ENCODE measurements at places on chromosomes 11 and 22.

DNA sequence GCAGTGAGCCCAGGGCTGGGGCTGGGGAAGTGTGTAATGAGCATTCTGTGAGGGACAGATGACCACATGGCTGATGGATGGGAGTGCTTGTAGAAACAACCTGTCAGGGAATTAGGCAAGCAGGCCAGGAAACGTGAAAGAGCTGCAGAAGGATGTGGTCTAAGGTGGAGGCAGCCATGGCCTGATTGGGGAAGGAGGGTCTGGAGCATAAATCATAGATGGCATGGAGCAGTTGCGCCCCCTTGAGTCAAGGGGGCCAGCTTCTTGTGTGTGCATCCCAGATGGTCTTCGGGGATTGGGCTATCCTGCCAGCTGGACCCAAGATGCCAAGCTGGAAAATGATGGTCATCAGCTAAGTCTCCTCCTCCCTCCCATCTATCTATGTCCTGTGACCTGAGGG, 119.4 kb upstream of the CLPB start:
- peak; percentile 41 for DNase-seq

DNA sequence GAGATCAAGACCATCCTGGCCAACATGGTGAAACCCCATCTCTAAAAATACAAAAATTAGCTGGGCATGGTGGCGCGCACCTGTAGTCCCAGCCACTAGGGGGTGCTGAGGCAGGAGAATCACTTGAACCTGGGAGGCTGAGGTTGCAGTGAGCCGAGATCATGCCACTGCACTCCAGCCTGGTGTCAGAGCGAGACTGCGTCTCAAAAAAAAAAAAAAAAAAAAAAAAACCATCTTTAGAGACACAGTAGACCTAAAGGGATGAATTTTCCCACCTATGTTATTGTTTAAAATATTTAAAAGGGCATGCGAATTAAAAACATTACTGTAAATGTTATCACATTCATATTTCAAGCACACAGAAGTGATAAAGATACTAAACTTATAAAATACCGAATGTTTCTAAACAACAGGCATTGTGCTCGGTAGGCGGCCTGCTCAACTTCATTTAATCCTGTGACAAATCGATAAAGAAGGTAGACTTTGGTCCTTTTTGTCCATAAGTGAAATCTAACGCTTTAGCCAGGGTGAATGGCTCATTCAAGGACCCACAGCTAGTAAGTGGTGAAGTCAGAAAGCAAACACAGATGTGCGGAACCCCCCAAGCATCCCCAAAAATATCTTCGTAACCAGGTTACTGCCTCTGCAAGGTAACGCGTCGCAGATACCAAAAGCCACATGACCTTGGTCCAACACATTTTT, 16.1 kb downstream of the NCAPD3 start:
- peak; percentile 70 for DNase-seq

DNA sequence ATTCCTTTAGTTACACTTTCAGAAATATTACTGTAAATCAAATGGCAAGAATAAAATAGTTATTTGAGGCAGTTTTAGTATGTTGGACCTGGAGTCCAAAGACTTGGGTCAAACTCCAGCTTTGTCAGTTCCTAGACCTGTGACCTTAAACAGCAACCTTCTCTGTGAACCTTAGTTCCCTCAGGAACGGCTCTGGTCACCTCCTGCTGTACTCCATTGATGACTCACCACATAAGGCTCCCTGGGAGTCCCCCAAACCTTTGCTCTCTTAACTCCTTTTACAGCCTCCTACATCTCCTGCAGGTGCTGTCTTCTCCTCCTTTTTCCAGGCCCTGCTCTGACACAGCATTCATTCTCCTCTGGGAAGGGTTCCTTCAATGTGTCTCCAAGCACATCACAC, 29.1 kb downstream of the LIMK2 start:
- DNase-seq, result no peak

- DNase-seq, result no peak
These were observed 207.0 kb downstream of the MN1 start for GRCh38 chr22:27594474-27595134.

DNA sequence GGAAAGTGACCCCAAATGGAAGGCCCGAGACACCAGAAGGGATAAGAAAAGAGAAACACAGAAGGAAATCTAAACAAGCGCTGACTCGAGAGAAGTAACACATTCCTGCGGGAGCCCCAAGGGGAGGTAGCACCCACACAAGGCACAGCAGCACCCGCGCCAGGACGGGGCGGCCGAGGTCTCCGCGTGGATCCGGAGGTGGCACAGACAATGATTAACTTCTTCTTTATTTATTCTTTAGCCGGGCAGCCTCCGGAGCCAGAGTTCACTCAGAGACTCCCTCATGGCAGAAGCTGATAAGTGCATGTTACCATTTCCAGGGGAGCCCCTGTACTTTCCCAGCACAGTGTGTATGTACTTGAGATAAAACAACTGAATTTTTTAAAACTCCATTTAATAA, 5.1 kb downstream of the TOLLIP start:
- no peak for DNase-seq

GRCh38 chr22:48241658-48242057, 1479.2 kb downstream of the TBC1D22A start:
- no peak for DNase-seq

DNA sequence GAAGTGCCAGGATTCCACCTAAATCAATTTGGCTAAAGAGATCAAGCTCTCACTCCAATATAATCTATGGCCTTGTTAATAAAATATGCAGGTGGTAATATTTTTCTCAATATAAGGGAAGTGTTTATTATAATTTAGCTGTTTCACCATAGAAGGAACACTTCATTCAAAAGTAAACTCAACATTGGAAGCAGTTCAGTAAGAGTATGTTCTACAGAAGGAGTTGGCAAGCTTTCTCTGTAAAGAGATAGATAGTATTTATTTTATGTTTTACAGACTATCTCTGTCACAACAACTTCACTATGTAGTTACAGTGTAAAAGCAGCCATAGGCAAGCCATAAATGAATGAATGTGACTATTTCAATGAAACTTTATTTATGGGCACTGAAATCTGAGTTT, 313.6 kb upstream of the ANO3 start:
- DNase-seq, result no peak

DNA sequence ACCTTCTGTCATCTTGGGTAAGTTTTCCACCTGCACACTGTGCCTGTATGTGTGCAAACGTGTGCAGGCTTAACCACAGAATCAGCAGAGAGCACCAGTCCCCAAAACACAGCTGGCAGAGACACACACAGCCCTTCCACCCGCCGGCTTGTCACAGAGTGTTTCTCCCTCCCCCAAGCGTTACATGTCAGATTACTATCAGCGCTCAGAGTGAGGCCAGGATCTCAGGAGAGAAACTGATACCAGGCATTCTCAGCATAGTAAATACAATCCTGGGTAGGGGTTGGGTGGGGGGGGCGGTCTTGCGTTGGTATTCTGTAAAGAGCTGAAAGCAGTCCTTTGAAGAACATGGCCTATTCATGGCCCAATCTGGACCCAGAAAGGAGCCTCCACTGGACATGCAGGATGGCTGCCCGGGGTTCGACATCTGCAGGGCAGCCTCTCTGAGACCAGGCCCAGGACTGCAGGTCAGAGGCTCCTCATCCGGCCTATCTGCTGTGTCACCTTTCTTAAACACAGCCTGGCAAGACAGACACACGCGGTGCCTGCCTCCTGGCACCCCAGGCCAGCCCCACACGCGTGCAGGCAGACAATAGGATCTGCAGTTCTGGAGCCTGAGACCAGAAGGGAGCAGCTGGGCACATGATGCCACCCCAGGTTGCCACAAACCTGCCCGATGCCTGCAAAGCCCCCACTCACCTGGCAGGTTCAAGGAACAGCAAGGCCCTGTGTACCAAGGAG, 1.7 kb downstream of the OSBPL5 start:
- no peak for DNase-seq

DNA sequence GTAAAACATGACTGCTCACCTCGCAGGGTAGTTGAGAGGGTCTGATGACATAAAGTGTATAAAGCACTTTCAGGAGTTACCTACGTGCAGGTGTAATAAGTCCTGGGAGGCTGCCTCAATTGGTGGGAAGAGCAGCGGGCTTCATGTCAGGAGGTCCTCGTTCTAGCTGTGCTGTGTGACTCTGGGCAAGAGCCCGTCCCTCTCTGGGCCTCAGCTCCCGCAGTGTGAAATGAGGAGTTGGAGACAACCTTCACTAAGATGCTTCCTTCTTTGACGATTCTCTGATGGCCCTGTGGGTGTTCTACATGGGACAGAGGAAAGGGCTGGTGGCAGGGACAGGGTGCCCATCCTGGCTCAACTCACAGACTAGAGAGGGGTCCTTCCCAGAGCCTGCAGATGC, 57.8 kb downstream of the TP53I11 start:
- DNase-seq, result no peak

GRCh38 chr11:59152312-59152951, 9.8 kb downstream of the FAM111A start:
- no peak for DNase-seq

GRCh38 chr11:13091804-13092203, 82.7 kb downstream of the RASSF10 start:
- no peak for DNase-seq

GRCh38 chr22:38754751-38755154, 1.0 kb downstream of the SUN2 start:
- peak; percentile 42 for DNase-seq

- no peak for DNase-seq
These were observed 33.3 kb upstream of the CACNG2 start for GRCh38 chr22:36736701-36737320.

DNA sequence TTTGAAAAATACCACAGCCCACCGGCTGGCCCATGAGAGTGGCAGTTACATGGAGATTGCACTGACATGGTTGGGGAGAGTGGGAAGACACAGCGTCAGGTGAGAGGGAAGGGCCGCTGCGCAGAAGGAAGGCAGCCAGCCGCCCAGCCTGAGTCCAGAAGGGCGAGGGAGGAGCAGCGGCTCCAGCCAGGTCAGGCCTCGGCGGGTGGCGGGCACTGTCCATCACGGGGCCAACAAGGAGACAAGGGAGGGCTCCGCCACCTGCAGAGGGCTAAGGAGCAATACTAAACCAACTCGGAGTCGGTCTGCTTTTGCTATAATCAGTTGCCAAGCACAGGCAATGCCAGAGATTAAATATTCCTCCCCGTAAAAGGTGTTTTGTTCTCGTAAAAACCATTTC, 384.5 kb downstream of the TBC1D22A start:
- DNase-seq, result no peak

DNA sequence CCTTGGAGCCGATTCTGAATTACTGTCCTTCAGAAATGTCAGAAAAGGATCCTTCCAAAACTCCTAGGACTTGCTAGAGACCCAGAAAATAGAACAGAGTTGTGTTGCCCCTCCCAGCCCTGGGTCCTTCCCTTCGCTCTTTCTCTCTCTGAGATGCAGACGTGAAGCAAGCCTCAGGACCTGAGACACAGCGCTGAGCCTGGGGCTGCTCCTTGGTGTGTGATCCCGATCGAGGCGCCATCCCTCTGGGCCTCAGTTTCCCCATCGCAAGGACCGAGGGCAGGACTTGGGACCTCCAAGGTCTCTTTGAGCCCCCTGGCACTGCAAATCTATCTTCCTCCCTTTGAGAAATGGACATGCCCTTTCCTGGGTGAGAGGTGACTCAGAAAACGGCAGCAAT, 533.5 kb downstream of the TBC1D22A start:
- DNase-seq, result no peak

DNA sequence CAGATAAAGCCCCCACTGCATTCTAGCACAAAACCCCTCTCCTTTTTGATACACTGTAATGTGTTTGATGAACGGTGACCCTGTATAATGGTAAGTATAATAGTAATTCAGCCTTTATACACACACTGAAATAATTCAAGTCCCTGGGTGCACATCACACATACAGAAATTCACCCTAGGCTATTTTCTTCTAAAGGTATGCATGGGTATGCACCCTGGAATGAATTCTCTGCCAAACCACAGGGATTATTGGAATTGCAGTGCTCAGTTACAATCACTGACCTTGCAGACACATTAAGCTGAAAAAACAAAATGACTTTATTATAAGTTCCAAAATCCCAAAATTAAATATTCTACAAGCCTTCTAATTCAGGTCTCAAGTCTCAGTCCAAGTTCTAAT, 245.9 kb upstream of the FAT3 start:
- DNase-seq, result no peak

DNA sequence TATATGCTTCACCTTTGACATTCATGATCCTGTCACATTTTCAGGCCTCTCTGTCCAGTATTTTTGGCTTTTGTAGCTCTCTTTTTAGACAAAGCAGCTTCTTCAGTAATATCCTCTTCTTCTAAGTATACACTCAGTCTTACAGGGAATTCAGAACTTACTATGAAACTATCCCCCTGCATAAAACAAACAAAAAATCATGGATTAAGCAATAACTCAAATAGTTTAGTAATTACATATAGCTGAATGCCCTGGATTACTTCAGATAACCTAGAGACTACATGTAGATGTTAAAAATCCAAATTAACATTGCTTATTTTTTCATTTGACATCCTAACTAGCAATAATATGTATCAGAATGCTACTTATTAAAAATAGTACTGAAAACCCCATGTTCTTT, 5.2 kb downstream of the TAF1D start:
- no peak for DNase-seq

DNA sequence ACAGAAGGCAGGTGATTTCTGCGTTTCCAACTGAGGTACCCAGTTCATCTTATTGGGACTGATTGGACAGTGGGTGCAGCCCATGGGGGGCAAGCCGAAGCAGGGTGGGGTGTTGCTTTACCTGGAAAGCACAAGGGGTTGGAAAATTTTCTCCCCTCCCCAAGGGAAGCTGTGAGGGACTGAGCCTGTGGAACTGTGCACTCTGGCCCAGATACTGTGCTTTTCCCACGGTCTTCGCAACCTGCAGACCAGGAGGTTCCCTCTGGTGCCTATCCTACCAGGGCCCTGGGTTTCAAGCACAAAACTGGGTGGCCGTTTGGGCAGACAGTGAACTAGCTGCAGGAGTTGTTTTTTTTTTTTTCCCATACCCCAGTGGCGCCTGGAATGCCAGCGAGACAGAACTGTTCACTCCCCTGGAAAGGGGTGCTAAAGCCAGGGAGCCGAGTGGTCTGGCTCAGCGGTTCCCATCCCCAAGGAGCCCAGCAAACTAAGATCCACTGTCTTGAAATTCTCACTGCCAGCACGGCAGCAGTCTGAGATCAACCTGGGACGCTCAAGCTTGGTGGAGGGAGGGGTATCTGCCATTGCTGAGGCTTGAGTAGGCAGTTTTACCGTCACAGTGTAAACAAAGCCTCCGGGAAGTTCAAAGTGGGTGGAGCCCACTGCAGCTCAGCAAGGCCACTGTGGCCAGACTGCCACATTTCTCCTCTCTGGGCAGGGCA, 97.2 kb downstream of the JRKL start:
- DNase-seq, result no peak

- no peak for DNase-seq
These were observed 15.0 kb upstream of the WT1 start for GRCh38 chr11:32450372-32450771.

- DNase-seq, result no peak
These were observed 85.2 kb downstream of the TSPAN18 start for GRCh38 chr11:44811841-44812448.
